Natural killer cell treated with Interleukin-12 subunit alpha and Interleukin-12 subunit beta and Interleukin-15 and Interleukin-18, amount 100 ng/mL, for 72 hours (primary cell): ENCODE measurements at places on chromosomes 5 and 9.
A peak's percentile ranks its signal among the peaks of the same experiment; 100 is the strongest.

DNA sequence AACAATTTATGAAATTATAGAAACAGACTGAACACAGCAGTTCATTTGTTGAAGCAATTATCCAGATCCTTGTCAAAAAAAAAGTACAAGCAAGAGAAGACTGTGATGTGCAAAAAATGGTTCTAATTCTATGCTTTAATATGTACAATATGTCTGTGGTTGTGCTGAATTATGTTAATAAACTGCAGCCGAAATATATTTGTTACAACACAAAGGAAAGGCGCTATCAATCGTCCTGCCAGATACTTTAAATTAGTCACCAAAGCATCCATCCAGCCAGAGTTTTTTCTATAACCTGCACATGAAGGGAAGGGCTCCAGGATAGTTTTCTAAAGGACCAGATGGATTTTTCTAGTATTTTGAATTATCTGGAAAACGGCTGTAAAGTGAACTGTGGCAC is 259.5 kb downstream of the BNC2 start:
- DNase-seq = no peak

- no peak for DNase-seq
Observed at GRCh38 chr9:114844766-114845165, 38.9 kb upstream of the TNFSF15 start.

GRCh38 chr9:84297162-84297821 is 43.3 kb downstream of the SLC28A3 start:
- DNase-seq = no peak

DNA sequence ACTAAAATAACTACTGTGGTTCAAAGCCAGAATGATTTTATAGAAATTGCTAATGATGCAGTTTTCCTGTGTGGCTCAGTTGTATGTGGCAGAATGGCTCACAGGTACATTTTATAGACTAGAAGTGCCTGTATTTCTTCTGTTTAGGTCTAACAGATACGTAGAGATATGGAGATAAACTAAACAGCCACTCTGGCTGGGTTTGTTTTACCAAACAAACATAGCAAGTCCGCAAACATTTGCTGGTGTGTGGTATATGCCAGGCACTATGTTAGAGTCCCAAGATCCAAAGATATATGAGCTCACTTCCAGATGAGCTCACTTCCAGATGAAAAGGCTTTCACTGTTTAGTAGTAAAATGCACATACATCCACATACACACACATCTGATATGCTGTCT is 24.4 kb downstream of the ADRB2 start:
- DNase-seq = no peak

DNA sequence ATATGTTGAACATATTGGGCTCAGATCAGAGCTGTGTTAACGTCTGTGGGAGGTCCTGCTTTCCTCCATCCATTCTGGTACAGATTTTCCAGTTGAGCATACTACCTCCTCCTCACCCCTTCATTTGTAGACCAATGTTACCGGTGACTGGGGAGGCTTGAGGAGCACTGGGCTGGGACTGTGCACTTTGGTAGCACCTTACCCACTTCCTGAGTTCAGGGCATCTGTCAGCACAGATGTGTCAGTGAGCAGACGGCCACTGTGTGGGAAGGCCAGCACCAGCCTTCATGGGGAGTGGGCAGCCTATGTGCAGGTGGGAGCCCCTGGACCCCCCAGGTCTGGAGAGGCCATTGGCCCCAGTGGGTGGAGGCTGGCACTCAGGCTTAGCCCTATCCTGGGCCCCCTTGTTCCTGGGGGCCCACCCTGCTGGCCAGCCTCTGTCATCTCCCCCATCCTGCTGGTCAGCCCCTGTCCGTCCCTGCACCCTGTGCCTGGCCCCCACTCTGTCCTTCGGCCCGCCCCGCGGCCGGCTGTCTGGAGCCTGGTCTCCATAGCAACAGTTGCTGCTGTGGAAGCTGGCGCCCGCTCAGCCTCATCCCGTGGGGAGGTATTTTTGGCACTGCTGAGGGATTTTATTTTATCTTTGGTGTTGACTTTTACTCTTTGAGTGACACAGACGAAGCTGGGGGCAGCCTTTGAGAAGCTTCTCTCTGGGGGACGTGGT is 21.3 kb downstream of the WNK2 start:
- DNase-seq = no peak

GRCh38 chr5:5609935-5610334 is 187.5 kb downstream of the ICE1 start:
- DNase-seq = no peak

DNA sequence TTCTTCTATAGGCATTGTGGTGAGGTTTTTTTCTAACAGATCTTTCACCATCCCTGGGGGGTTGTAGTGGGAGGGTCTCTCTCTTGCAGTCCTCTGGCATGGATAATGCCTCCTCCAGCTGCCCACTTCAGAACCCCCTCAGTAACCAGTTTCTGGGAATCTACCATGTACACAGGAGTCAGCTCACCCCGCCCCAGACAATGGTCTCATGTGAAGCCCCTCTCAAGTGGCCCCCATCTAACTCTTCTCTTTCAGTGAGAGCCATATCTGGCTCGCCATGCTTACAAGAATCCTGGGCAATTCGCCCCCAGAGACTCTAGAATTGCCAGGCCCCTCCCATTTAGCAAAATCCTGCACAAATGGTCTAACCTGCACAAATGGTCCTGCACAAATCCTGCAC is 144.4 kb upstream of the FSTL4 start:
- DNase-seq = no peak

DNA sequence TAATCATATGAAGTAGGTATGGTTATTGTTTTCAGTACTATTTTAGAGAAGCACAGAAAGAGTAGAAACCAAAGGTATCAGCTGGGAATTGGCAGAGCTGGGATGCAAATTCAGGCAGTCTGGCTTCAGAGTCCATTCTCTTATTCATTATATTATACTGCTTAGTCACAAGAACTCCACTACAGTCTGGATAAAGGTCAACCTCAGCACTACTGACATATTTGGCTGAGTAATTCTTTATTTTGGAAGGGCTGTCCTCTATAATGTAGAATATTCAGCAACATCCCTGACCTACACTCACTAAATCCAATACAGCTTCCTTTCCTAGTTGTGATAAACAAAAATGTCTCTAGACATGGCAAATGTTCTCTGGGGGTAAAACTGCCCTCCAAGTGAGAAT is 37.6 kb downstream of the PTGER4 start:
- no peak for DNase-seq

GRCh38 chr9:126693428-126693944 is 79.8 kb downstream of the LMX1B start:
- DNase-seq = peak; percentile 60

- DNase-seq = no peak
Observed at GRCh38 chr5:80509362-80509761, 21.5 kb downstream of the FAM151B start.

GRCh38 chr9:121654499-121655140 is 3.2 kb downstream of the DAB2IP start:
- DNase-seq = no peak

DNA sequence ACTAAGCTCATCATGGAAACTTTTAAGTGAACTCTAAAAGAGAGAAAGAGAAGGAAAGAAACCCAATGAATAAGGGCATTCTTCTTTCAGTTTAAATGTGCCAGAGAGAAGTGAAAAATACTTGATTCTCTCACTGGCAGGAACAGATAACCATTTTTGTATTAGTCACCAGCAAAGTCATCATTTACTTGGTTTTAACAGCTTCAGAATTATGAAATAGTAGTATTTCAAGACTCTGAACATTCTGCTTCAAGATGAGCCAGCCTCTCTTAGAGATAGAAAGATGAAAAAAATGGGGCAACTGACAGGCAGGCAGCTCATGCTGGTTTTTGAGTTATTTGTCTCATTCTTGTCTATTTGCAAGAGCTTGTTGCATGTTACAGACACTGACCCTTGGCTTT is 103.5 kb downstream of the GCNT1 start:
- DNase-seq = no peak

DNA sequence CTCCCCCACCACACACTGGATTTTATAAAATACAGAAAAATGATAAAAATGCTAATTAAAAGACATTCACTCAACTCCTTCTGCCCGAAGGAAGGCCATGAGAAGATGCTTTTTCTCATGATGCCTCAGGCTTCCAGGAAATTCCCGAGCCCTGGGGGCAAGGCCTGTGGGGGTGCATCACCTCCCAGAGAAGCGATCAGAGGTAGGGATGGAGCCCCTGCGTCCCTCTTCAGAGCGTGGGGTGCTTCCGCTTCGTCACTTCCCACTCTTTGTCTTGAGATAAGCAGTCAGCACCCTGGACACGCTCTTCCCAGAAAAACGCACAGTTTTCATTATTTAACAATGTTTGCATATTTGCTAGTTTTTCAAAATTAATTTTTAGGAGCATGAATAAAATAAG is 33.3 kb upstream of the SH3PXD2B start:
- no peak for DNase-seq

GRCh38 chr5:53956196-53956595 is 354.2 kb downstream of the ARL15 start:
- DNase-seq = no peak

GRCh38 chr5:71582945-71583584 is 4.1 kb upstream of the MCCC2 start:
- no peak for DNase-seq

DNA sequence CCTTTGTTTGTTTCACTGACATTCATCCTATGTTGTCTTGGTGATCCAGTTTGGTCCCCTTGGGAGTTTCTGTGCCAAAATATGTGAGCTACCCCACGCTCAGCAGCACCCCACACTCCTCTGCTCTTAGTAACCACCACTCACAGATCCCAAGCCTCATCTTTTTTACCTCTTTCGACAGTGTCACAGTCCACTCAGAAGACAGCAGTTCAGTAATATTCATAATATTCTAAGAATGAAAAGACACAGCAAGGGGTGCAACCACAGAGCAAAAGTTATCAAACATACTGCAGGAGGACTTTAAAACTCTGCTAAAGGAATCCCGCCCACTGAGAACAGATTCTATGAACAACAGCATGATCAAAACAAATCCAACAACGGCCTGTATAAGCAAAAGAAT is 28.2 kb downstream of the RNF130 start:
- no peak for DNase-seq

GRCh38 chr5:171924493-171925122 is 81.8 kb downstream of the FBXW11 start:
- no peak for DNase-seq

GRCh38 chr9:78539188-78539587 is 242.3 kb downstream of the PSAT1 start:
- DNase-seq = no peak

DNA sequence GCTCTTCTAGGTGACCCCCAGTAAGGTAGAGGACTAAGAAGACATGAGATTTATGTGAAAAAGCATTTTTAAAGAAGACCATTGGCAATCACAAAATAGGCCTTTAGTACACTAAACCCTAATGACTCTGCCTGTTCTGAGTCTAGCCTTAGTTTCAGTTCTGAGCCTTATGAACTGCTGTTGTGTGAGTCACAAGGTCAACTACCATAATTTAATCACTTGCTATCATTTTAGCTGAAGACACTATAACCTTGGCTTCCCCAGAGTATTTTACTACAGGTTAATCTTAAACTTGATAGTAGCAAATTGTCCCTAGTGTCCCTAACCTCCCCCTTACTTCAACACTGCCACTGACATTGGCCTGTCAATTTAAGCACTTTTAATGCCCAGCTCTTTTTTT is 34.4 kb downstream of the APC start:
- DNase-seq = no peak
